Sigmoid colon (tissue), 7 donors: ENCODE measurements at places on chromosomes 6 and 20. TPM values are rescaled to one million over a fixed set of nuclear protein-coding genes. Genes with fewer than 3 reads are reported as not detected.

Gene TAB2
- total RNA-seq = 100 TPM

Gene ARHGAP18
- 16.9 TPM for total RNA-seq

Gene CCDC170
- total RNA-seq = 0.83 TPM

Gene COL12A1
- total RNA-seq = 149 TPM

Gene ZC2HC1B
- total RNA-seq = not detected

GRCh38 chr6:17389274-17389847 lies 4.0 kb upstream of the CAP2 start:
- no peak overlapping the region for H3K4me3 ChIP-seq
- no peaks in the 10 kb centered on the region for H3K36me3 ChIP-seq
- H3K27ac ChIP-seq = no peak overlapping the region
- no peaks in the 10 kb centered on the region for H3K27me3 ChIP-seq
- peaks cover 7% of the 10 kb centered on the region for H3K4me1 ChIP-seq

Gene HEY2
- 2.5 TPM for total RNA-seq
